ENCODE measurements at places on chromosomes 16 and 17.

GRCh38 chr17:16007439-16007838 lies 7.8 kb downstream of the TTC19 start:
- no peak for DNase-seq

DNA sequence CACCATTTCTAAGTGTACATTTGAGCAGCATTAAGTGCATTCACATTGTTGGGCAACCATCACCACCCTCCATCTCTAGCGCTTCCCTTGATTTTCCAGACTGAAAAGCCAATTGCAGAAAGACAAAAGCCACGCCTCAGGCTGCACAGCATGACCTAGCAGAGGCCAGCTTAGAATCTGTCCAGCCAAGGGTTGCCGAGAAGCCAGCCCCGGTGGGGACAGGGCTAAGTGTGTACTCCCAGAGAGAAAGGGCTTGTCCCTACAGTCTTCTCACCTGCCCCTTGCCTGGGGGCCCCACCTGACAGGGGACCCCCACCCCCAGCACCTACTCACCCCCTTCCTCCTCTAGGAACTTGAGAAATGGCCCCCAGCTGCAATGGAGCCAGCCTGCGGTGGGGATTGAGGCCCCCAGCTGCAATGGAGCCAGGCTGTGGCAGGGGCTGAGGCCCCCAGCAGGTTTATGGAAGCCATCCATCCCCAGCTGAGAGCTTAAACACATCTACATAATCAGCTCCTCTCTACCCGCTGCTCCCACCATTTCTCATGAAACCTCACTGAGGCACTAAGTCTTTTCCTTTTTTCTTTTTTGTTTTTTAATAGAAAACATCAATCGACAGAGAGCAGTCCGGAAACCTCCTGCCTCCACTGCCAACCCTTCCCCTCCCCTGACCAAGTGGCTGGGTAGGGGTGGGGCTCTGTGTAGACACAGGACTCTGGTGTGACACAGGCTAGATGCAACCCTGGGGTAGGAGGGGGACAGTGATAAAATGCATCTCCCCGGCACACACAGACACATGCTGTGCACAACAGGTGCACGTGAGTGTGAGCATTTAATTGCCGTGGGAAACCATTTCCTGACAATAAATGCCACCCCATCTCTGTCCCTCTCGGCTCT lies 77.9 kb downstream of the CCT6B start:
- DNase-seq, result no peak

- DNase-seq, result no peak
Measured at GRCh38 chr17:58580671-58581070, 66.2 kb upstream of the MTMR4 start.

- no peak for DNase-seq
Measured at GRCh38 chr16:82583422-82583821, 43.3 kb upstream of the CDH13 start.

DNA sequence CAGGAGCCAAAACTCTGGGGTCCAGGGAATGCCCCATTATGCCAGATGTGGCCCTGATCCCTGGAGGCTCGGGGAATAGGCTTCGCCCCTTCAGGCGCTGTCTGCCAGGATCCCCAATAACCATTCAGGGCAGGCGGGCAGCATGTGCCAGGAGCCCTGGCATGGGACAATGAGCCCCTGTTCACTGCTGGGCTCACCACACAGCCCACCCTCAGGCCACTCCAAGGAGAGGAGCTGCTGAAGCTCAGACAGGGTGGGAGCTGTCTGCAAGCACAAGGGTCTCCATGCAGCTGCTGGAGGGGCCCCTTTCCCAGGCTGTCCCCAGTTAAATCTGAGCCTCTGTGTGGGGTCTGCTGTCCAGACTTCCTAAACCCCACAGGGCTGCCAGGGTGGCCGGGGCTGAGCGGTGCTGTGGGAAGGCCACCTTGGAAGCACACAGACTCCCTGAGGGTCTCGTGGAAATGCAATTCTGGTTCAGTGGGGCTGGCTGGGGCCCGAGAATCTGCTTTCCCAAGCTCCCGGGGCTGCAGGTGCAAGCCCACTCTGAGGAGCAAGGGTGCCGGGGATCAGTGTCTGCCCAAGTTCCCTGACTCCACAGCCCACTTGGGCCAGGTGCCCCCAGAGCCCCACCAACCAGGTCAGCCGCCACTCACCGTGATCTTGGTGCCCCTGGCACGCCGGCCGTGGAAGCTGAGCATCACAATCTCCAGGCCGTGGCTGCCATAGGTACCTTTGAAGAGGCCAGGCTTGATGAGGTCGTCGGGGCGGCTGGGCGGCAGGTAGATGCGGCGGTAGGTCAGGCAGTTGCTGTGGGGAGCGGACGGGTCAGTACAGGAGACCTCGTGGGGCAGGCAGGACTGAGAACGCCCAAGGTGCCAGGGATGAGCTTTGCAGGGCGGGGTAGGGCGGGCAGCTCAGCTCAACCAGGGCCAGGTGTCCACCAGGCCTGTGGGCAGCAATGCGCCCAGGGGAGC lies 17.7 kb upstream of the C16orf95 start:
- DNase-seq, result no peak

DNA sequence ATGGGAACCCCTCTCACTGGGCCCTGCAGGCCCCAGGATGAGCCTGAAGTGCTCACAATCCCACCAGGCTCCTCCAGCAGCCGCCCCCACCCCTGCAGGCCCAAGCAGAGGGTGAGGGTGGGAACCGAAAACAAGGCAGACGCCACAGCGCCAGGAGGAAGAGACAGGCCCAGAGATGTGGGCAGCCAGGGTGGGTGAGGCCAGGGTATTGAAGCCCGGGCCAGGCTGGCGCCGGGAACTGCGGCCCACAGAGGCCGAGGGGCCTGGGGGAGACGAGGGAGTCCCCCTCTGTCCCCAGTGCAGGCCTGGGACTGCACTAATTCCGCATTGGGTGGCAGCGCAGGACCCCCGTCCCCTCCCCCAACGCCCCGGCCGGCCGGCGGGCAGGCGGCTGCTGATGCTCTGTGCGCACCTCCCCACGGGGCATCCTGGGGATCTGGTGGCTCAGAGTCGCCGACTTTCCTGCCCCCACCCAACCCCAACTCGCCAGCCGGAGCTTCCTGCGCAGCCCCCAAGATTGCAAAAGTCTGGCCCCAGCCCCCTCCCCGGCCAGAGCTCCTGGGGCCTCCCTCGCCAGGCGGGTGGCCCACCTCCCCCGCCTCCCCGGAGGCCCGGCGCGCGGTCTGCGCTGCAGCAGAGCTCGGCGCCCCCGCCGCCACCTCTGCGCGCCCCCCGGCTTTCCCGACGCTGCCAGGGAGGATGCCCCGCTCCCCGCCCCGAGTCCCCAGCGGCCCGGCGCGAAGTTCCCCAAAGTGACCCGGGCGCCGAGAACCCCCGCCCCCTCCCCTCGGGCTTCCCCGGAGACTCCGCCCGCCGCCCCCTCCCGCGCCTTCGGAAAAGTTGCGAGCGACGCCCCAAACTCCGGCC lies 107.8 kb downstream of the ENGASE start:
- no peak for DNase-seq

DNA sequence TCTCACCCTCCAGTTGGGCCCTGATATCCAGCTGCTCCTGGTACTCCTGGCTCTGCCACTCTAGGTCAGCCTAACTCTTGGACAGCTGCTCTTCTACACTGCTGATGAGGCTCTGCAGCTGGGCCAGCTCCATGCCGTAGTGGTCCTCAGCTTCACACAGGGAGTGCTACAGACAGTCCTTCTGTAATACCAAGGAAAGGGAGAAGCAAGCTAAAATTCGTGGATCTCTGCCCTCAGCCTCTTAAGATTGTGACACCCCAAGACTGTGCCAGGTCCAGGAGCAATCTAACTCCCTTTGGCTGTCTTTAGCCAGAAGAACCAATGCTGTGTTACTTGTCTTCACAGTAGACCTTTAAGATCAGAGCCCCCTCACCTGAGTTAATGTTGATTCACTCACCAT lies 7.7 kb upstream of the KRT38 start:
- DNase-seq, result no peak

- no peak for DNase-seq
Measured at GRCh38 chr17:63290351-63290750, 155.8 kb downstream of the CYB561 start.

DNA sequence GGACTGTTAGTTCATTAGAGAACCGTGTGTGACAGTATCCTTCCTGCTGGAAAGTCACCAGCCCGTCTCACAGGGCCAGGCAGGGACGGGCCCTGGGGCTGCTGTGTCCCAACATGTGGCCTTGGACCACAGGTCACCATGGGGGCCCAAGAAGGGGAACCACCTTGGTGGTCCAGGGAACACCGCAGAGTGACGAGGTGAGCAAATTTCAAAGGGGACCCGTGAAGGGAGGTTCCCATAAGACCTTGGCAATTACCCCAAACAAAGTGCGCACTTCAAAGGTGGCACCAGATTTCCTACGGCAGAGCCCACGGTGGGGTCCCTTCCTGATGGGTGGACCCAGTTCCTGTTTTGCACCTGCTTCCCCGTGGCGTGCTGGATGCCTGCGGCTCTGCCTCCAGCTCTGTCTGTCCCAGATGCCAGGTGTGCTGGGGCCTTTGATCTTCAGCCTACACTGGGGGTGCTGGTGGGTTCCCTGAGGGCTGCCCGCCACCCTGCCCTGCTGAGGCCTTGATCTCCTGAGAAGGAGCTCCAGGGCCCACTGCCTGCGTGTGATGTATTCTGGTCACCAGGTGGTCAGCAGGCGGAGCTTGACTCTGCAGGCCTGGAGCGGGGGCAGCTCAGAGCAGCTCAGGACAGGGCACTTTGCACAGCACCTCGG lies 27.0 kb downstream of the SLC7A5 start:
- no peak for DNase-seq

- no peak for DNase-seq
Measured at GRCh38 chr17:78130437-78131101, at the start of gene TMC8. Gene TMC8, plus strand, starts transcription at chr17:78130771. Its CDS starts 818 bp downstream, at chr17:78131589.

GRCh38 chr16:54519161-54519695 lies 232.6 kb upstream of the IRX3 start:
- no peak for DNase-seq

DNA sequence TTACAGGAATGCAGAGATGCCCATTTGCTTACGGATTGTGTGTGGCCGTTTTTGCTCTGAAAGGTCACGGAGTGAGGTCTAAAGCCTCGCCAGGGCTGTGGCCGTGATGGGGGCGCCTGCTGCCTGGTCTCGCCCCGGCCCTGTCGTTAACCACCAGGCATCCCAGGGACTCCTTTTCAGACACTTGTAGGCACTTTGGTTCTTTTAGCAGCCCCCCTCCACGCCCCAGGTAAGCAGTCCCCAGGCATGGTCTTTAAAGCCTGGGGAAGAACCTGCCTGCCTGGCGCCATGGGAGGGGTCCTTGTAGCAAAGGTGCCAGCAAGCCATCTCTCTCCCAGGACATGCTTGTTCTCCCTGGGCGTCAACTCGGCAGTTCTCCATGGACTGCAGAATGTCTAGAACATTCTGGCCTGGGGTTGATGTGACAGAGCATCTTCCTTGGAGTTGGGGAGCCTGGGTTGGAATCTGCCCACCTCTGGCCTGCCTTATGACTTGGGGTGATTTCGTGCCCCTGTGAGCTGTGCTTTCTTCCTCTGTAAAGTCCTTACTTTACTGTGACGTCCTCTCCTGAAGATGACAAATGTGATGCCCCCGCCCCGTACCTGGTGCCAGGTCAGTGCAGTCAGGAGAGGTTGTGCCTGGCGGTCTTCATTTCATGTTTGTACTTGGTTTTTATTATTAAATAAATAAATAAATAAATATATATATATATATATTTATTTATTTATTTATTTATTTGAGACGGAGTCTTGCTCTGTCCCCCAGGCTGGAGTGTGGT lies 5.4 kb downstream of the KCTD5 start:
- no peak for DNase-seq

DNA sequence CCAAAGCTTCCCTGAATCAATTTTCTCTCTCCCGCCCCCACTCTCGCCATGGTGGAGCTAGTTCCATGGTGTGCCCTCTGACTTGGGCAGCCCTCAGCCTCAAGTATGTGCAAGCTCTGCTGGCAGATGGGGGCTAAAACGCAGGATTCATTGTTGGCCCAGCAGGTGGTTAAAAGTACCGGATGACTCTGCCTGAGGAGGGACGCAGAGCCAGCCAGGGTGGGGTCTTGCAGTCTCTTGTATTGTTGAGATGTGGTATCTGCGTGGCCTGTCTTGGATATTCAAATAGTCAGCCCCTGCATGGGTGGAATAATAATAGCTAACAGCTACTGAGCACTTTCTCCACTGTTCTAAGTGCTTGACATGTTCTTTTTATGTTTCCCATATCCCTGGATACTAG lies 36.7 kb upstream of the CPNE2 start:
- no peak for DNase-seq

- DNase-seq, result no peak
Measured at GRCh38 chr17:76441686-76442340, 11.1 kb downstream of the UBE2O start.

DNA sequence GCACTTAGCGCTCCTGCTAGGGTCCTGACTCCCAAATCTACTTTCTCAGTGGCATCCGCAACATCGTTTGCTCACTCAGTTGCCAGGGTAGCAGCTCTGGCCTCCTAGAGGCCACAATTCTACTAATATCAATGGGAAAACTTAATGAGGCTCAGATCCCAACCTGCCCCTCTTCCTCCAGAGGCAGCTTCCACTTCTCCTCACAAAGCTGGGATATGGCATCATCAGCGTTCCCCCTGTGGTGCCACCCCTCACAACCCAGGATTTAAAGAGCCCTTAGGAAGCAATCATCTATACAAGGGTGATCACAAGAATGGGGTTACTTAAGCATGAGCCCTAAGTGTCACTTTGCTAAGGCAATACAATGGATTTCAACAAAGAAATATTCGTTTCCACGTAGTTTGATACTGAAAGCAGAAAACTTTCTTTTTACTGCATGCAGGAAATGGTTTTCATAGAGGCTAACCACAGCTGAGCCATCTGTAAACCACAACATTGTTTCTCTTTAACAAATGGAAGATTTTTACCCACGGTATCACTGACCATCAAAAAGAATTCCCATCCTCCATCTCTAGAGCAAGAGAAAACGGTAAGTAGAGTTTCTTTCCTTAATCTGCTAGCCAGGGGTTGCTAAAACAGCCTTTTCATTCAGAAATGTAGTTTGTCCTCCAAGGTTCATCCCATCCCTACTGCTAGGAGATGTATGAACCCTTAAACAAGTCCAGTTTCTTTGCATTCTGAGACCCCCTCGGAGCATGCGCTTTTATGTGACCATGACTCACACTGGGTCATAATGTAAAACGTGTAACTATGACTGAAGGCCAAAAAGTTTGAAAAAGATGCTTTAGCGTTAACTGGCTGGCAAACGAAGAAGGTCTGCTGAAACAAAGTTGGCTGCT lies 68.3 kb upstream of the BCAR1 start:
- no peak for DNase-seq

- DNase-seq, result no peak
Measured at GRCh38 chr16:24537474-24538337, 1.7 kb upstream of the RBBP6 start.
